ENCODE measurements at places on chromosomes 3 and 15. TPM values are rescaled to one million over a fixed set of nuclear protein-coding genes. Genes with fewer than 3 reads are reported as not detected.

- H3K4me3 ChIP-seq, result no peak overlapping the region
- DNase-seq, result no peak
- H3K4me1 ChIP-seq, result peaks cover 3% of the 10 kb centered on the region
- H3K36me3 ChIP-seq, result no peaks in the 10 kb centered on the region
- no peak overlapping the region for H3K27ac ChIP-seq
- no peaks in the 10 kb centered on the region for H3K27me3 ChIP-seq
These were observed 68.0 kb downstream of the CDC25A start for GRCh38 chr3:48120223-48120622.

DNA sequence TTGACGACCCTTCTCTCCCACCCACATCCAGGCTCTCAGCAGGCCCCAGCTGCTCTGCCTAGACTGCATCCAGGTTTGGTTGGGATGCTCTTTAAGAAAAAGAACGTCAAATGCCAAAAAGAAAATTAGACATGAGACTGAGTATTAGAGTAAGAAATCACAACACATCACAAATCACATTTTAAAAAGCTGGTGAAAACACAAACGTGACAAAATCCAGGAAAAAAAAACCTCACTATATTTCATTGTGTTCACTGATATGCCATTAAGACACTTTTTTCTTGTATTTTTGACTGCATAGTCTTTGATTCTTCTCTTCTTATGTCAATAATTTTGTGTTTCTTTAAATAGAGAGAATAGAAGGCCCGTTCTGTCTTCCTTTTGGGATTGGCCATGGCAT lies 243.7 kb downstream of the TLE3 start:
- DNase-seq, result no peak
- H3K36me3 ChIP-seq, result no peaks in the 10 kb centered on the region
- H3K4me1 ChIP-seq, result peaks cover 4% of the 10 kb centered on the region
- H3K4me3 ChIP-seq, result no peak overlapping the region
- H3K27ac ChIP-seq, result no peak overlapping the region
- H3K27me3 ChIP-seq, result peaks cover 2% of the 10 kb centered on the region

- no peak overlapping the region for H3K27ac ChIP-seq
- DNase-seq, result no peak
- H3K27me3 ChIP-seq, result no peaks in the 10 kb centered on the region
- no peaks in the 10 kb centered on the region for H3K4me1 ChIP-seq
These were observed 429.0 kb upstream of the ATP11B start for GRCh38 chr3:182364323-182364722.

GRCh38 chr15:43483297-43484128 lies 9.4 kb downstream of the TP53BP1 start:
- peaks cover 4% of the 10 kb centered on the region for H3K4me1 ChIP-seq
- no peaks in the 10 kb centered on the region for H3K27me3 ChIP-seq
- no peak for DNase-seq
- H3K4me3 ChIP-seq, result no peak overlapping the region

- H3K4me3 ChIP-seq, result no peak overlapping the region
- H3K27me3 ChIP-seq, result no peaks in the 10 kb centered on the region
- no peaks in the 10 kb centered on the region for H3K36me3 ChIP-seq
- H3K27ac ChIP-seq, result peak overlapping the region; percentile 24
- H3K4me1 ChIP-seq, result peaks cover 29% of the 10 kb centered on the region
These were observed 248.9 kb upstream of the PROK2 start for GRCh38 chr3:72033666-72034428.

GRCh38 chr3:123116116-123116515 lies 49.3 kb downstream of the PDIA5 start:
- no peak for DNase-seq
- H3K4me1 ChIP-seq, result peaks cover 13% of the 10 kb centered on the region
- no peak overlapping the region for H3K27ac ChIP-seq
- no peaks in the 10 kb centered on the region for H3K27me3 ChIP-seq

DNA sequence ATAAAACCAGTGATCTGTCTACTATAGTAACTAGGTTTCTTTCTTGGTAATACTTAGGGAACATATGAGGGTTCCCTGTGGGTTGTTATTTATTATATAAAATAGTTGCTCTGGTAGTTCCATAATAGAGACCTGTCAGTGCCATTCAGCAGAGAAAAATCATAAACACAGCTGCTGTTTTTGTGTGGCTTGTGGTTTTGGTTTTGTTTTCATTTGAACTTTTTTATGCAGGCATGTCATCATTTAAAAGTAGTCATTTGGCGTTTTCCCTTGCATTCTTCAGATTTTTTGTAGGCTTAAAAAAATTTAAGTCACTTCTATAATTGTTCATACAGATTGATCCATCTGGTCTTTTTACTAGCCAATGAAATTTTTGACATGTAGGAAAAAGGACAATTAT lies 47.9 kb downstream of the PIK3CA start:
- peak overlapping the region; percentile 35 for H3K4me3 ChIP-seq
- no peak overlapping the region for H3K27ac ChIP-seq
- H3K36me3 ChIP-seq, result peaks cover 9% of the 10 kb centered on the region

GRCh38 chr3:71360764-71361163 lies 222.8 kb downstream of the FOXP1 start:
- peaks cover 5% of the 10 kb centered on the region for H3K36me3 ChIP-seq
- peak overlapping the region; percentile 23 for H3K4me3 ChIP-seq
- peaks cover 25% of the 10 kb centered on the region for H3K4me1 ChIP-seq
- peak overlapping the region; percentile 89 for H3K27ac ChIP-seq

GRCh38 chr15:99983171-99983885 lies 250.1 kb upstream of the LYSMD4 start:
- no peak overlapping the region for H3K4me3 ChIP-seq
- H3K36me3 ChIP-seq, result no peaks in the 10 kb centered on the region
- H3K27ac ChIP-seq, result no peak overlapping the region
- DNase-seq, result no peak

DNA sequence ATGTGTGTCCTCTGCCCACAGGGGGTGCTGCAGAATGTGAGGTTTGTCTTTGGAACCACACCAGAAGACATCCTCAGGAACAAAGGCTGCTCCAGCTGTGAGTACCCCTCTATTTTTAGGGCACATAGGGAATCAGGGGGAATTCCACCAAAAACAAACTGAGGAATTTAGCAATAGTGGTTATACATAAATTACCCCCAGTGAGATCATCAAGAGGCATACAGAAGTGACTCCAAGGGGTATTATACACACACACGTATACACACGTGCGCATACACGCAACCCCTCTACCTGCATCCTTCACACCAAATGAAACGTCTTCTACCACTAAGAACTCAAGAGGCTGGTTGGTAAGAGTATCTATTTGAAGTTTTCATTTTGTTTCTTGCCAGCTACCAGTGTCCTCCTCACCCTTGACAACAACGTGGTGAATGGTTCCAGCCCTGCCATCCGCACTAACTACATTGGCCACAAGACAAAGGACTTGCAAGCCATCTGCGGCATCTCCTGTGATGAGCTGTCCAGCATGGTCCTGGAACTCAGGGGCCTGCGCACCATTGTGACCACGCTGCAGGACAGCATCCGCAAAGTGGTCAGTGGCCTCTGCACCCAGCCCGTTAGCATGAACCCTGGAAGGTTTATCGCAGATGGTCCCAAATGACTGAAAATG lies 2.9 kb downstream of the THBS1 start:
- H3K4me3 ChIP-seq, result no peak overlapping the region
- H3K27ac ChIP-seq, result no peak overlapping the region
- H3K4me1 ChIP-seq, result peaks cover 33% of the 10 kb centered on the region
- DNase-seq, result peak; percentile 77

DNA sequence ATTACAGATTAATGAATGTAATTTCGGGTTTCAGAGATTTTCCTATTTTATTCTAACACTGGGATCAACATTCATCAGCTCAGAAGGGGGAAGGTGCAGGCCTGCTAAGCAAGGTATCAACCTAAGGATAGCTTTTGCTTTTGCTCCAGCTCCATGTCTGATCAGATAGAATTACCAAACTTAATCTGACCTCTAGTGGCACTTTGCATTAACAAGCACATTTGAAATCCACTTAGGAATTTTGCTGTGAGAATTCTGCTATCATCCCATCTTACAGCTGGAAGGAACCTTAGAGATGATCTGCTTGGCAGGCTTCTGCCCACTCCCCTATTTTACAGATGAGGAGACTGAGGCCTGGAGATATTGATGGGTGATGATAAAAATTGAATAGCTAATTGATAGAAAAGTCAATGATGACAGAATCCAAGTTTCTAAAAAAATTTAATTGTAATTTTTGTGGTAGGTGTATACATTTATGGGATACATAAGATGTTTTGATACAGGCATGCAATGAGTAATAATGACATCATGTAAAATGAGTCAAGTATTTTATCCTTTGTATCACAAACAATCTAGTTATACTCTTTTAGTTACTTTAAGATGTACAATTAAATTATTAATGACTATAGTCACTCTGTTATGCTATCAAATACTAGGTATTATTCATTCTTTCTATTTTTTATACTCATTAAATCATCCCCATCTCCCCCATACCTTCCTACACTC lies 209.2 kb upstream of the ZPLD1 start:
- DNase-seq, result peak; percentile 62
- peaks cover 30% of the 10 kb centered on the region for H3K4me1 ChIP-seq
- peaks cover 2% of the 10 kb centered on the region for H3K36me3 ChIP-seq
- H3K27ac ChIP-seq, result no peak overlapping the region
- peaks cover 17% of the 10 kb centered on the region for H3K27me3 ChIP-seq
- H3K4me3 ChIP-seq, result no peak overlapping the region

- H3K36me3 ChIP-seq, result no peaks in the 10 kb centered on the region
- no peak overlapping the region for H3K4me3 ChIP-seq
- peaks cover 6% of the 10 kb centered on the region for H3K27me3 ChIP-seq
These were observed 97.8 kb downstream of the HMG20A start for GRCh38 chr15:77518458-77518857.

DNA sequence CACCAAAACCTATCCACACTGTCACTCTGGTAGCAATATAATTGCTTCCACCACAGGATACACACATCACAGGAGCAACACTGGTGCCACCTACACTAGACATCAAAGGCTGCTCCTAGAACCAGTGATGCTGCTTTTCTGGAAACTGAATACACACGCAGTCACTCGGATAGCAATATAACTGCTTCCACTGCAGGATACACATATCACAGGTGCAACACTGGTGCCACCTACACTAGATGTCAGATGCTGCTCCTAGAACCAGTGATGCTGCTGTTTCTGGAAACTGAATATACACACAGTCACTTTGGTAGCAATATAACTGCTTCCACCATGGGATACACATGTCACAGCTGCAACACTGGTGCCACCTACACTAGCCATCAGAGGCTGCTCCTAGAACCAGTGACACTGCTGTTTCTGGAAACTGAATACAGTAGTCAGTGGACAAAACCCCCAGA lies 6.9 kb upstream of the TNFSF10 start:
- no peaks in the 10 kb centered on the region for H3K27me3 ChIP-seq
- H3K4me1 ChIP-seq, result peaks cover 48% of the 10 kb centered on the region
- peaks cover 1% of the 10 kb centered on the region for H3K36me3 ChIP-seq
- no peak for DNase-seq

DNA sequence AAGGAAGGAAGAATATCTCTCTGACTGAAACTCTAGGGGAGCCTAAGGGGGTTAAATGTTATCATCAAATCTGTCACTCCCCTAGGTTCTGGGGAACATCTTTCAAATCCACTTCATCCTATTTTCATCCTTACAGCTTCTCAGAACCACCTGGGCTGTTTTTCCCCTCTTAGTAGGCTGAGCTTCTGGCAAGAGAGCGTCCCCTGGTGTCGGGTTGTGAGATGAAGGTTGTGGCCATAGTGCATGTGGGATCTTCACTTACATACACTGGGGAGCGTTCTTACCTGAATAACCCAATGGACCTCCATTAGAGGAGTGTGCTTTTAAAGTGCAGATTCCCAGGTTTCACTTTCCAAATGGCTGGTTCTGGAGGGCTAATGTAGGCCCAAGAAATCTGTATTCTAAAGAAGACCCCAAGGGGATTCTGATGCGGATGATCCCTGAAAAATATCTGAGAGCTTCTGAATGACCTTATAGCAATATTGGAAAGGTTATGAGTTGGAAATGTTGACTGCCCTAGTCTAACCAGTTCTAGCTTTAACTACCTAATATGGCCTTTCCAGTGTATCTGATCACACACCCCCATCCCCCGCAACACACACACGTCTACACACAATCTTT lies 663.7 kb downstream of the AGBL1 start:
- no peak overlapping the region for H3K27ac ChIP-seq
- no peaks in the 10 kb centered on the region for H3K36me3 ChIP-seq

GRCh38 chr15:69976366-69976994 lies 121.2 kb downstream of the TLE3 start:
- H3K27me3 ChIP-seq, result peaks cover 21% of the 10 kb centered on the region
- DNase-seq, result peak; percentile 90
- H3K36me3 ChIP-seq, result no peaks in the 10 kb centered on the region
- H3K4me1 ChIP-seq, result no peaks in the 10 kb centered on the region
- H3K4me3 ChIP-seq, result no peak overlapping the region

DNA sequence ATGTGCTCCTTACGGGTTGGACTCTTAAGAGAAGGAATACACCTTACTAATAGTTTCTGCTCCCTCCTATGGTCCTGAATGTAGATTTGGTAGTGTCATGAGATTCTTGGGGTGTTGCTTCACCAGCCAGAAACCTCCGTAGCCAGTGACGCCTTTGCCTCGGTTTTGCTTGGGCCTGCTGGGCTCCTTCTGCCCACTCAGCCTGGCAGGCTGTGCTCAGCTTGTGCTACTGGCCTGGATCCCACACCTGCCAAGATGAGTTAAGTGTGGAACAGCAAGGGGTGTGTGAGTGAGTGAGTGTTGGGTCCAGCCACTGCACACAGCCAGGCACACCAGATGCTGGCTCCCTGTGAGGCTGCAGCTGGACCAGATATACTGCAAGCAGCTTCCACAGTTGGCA lies 560.1 kb downstream of the NLGN1 start:
- no peak for DNase-seq
- no peak overlapping the region for H3K27ac ChIP-seq
- no peaks in the 10 kb centered on the region for H3K36me3 ChIP-seq
- H3K4me1 ChIP-seq, result no peaks in the 10 kb centered on the region
- no peak overlapping the region for H3K4me3 ChIP-seq

DNA sequence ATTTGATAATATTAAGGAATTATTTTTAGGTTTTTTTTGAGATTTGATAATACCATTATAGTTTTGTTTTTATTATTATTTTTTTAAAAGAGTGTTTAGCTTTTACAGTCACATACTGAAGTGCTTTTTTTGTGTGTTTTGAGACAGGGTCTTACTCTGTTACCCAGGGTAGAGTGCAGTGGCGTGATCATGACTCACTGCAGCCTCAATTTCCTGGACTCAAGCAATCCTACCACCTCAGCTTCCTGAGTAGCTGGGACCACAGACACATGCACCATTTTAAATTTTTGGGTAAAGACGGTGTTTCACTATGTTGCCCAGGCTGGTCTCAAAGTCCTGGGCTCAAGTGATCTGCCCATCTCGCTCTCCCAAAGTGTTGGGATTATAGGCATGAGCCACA lies 73.0 kb downstream of the SUMF1 start:
- H3K27ac ChIP-seq, result peak overlapping the region; percentile 78
- peaks cover 43% of the 10 kb centered on the region for H3K4me1 ChIP-seq
- peak; percentile 75 for DNase-seq
- no peaks in the 10 kb centered on the region for H3K27me3 ChIP-seq
- peaks cover 28% of the 10 kb centered on the region for H3K36me3 ChIP-seq

DNA sequence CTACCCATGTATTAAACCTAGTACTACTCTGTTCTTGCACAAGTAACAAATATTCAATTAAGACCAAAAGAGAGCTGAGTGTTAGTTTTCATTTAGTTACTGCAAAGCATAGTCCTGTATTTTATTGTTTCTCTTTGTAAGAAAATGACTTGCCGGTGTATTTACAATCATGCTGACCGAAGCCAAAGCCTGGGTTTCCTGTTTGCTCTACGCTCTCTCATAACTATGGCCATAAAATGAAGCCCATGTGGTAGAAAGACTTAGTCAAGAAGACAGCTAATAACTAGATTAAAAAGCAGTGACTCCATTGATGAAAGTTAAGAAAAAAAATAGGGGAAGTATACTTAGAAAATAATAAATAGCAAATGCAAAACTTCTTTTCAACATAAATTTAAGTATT lies 479.9 kb downstream of the CNTN4 start:
- H3K4me3 ChIP-seq, result no peak overlapping the region
- DNase-seq, result no peak
- no peak overlapping the region for H3K27ac ChIP-seq

Gene C15orf40
- 23.6 TPM for total RNA-seq

Gene SLC9A9
- 1.1 TPM for total RNA-seq

Gene RFX7
- total RNA-seq, result 34.0 TPM

Gene SPTBN5
- 0.65 TPM for total RNA-seq

Gene PCOLCE2
- total RNA-seq, result 0.33 TPM

Measured in activated CD4-positive, alpha-beta T cell treated with anti-CD3 and anti-CD28 coated beads, Interleukin-2, amount 10 ng/mL, durations not matched to agents 24 days and 14 days (primary cell).